ENCODE measurements at places on chromosomes 1 and 21.

GRCh38 chr1:168755800-168756418, 26.9 kb upstream of the DPT start:
- no peak for DNase-seq

GRCh38 chr1:233238884-233239431, 56.6 kb downstream of the PCNX2 start:
- DNase-seq, result no peak

DNA sequence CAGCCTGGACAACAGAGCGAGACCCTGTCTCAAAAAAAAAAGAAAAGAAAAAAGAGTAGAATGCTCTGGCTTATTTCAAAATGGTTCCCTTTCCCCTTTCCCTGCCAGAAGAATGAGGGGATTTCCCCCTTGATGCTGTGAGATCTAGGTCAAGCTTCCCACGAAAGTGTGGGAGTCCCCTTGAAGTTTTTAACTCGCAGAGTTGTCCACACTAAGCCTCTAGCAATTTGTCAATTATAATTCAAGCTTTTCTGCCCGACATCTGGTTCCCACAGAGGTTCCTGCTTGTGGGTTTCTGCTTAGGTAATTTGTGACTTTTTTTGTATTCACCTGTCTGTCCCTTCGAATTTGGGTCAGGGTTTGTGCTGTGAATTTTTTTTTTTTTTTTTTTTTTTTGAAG, 62.8 kb downstream of the ZFYVE9 start:
- DNase-seq, result no peak

DNA sequence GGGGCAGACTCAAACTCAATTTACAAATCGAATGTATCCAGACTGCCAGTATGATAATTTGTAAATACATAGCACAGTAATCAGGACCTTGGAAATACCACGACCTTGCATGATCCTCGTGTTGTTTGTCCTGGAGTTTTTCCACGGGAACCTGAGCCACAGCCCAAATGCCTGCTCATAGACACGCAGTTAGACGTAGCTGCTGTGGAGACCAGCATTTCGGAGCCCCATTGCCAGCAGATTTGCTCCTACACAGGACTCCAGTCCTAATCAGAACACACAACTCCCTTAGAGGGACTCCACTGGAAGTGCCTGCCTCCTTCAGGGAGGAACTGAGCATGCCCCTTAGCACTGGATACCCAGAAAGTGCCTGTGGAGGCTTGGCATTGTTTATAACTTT, 163.2 kb downstream of the GALNT2 start:
- no peak for DNase-seq

DNA sequence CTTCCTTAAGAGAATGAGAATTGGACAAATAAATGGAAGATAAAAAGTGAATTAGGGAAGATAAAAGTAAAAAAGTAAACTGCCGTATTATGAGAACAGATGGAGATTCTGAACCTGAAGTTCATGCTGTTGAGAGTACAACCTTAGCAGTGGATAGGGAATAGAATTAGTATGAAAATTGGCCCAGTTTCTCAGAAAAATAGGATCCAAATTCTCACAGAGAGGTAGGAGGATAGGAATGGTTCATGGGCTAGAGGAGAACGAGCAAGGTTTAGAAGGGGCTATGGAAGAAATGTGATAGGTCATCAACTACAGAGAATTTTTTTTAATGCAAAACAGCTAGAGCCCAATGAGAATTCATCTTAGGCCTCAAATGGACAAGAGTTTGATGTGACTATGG, 42.3 kb downstream of the COL24A1 start:
- no peak for DNase-seq

DNA sequence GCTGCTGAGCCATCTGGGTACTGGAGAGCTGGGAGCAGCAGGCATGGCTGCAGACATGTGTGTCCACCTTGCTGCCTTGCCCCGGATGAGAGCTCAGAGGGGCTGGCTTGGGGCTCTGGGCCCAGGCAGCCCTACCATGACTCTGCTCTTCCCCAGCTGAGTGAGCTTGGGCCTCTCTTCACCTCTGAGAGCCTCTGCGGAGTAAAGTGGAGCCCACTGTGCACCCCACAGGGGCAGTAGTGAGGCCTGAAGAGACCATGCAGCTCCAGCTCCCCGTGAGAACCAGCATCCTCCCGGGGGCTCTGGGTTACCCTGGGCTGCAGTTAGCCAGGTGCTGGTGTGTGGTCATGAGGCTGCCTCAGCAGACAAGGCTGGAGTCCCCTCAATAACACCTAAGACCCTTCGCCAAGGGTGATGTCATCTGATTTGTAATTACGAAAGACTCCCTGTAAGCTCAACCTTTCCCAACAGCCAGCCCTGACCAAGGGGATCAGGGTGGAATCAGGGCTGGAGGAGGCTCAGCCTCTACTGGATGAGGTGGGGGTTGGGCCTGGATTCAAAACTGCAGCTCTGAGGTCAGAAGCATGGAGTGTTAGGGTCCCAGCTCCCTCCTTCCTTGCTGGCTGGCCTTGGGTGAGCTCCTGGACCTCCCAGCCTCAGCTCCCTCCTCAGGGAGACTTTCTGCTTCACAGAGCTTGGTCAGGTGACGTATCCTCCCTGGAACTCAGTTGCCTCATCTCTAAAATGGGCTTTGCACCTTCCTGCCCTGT, 308.0 kb downstream of the MATN1 start:
- DNase-seq, result no peak

DNA sequence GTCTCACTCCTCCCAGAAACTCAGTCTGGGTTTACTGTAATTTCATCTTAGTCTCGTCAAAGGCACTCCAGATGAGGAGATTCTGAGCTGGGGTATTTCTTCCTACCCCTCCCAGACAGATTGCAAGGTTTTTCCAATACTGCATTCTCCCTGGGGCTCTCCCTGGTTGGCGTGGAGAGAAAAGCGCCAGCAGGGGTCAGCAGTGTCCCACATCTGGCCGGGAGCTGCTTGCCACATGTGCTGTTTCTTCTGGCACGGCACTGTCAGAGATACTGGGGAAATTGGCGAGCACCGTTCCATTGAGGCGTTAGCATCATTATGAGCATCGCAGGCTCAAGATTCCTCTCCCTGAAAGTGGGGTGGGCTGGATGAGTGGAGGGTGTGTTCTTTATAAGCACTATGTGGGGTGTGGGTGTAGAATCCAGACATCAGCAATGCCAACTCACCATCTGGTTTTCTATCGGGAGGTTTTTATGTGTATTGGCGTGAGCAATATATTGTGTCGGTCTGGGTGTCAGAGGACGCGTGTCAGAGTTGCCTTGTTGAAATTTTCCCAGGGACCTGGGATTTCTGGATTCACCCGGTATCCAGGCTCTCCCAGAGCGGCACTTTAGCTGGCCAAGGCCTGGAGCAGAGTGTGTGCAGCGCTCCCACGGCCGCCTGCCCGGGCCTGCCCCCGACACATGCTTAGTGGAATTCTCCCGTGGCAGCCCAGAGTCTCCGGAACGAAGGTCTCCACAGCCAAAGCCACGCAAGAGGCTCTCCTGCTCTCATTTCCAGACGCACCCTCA, 8.0 kb upstream of the NAV1 start:
- no peak for DNase-seq

- no peak for DNase-seq
These were observed 78.4 kb downstream of the OLFM3 start for GRCh38 chr1:101918277-101918676.

DNA sequence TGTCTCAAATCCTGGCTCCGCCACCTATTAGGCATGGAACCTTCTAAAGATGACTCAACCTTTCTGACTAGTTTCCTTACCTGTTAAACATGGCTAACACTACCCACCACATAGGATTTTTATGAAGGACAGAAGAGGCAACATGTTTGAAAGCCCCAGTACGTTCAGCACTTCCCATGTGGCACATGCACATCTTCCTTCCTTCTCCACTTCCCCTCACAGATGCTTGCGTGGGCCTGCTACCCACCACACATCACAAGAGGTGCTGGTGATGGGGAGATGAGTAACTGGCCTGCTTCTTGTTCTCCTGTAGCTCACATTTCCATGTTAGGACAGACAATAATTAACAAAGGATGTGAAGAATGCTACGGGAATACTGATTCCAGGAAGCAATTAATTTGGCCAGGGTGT, 7.1 kb downstream of the ZBTB21 start:
- DNase-seq, result no peak

GRCh38 chr1:112092656-112093371, 103.3 kb upstream of the KCND3 start:
- DNase-seq, result no peak

GRCh38 chr1:1434824-1435105, 725 bp upstream of the VWA1 start:
- no peak for DNase-seq

DNA sequence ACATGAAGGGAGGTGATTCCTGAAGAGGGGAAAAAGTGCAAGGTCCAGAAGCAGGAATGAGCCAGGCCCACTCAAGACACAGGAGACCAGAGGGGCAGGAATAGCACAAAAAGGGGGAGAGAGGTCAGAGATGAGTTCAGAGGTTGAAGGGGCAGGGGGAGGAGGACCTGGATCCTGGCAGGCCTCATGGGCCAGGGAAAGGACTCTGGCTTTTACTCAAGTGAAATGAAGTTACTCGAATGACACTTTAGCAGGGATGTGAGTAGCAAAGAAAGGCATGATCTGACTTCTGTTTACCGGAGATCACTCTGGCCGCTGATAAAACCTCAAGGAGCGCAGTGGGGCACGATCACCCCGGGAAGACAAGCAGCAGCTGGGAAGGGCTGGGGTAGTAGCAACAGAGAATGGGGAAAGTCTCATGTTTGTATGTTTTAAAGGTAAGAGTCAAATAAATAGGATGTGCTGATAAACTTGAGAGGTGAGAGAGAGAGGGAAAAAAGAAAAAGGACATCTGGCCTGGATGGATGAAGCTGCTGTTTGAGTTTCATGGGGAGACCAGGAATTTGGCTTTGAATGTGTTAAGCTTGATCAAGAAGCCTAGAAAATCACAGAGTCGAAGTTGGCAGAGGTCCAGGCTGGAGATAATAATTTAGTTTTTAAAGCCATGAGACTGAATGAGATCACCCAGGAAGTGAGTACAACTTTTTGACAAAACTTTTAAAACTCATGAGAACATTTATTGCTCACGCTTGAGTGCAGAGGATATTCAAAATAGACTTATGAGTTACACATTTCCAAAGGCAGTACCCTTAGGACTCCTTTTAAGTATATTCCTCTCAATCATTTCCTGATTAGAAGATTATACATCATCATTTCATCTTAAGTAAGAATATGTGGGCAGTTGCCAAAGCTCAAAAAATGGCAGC, 156.0 kb downstream of the RERE start:
- DNase-seq, result no peak

- no peak for DNase-seq
These were observed 118.7 kb upstream of the BARHL2 start for GRCh38 chr1:90835661-90836344.

- DNase-seq, result no peak
These were observed 481.2 kb upstream of the NR5A2 start for GRCh38 chr1:199546323-199546722.

DNA sequence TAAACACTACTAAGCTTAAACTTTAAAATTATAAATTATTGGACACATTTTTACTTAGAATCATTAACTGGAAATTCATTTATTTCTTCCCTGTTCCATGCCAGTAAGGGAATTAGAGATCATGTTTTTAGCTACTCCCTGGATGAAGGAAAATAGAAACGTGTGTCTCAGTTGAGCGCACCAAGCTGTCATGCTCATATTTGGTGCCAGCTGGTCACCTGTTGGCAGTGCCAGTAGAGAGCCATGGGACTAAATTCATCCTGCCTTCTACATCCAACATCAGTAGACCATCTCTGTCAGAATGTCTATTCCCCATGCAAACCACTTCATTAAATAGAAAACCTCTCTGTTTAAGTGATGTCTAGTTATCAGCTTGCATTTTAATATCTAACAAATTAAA, 17.4 kb upstream of the SLC22A15 start:
- DNase-seq, result no peak

- no peak for DNase-seq
These were observed 9.9 kb upstream of the MAPKAPK2 start for GRCh38 chr1:206674745-206675175.

- DNase-seq, result no peak
These were observed 44.2 kb upstream of the MARK1 start for GRCh38 chr1:220483700-220484099.

GRCh38 chr1:96409087-96409486, 312.5 kb upstream of the PTBP2 start:
- DNase-seq, result no peak

DNA sequence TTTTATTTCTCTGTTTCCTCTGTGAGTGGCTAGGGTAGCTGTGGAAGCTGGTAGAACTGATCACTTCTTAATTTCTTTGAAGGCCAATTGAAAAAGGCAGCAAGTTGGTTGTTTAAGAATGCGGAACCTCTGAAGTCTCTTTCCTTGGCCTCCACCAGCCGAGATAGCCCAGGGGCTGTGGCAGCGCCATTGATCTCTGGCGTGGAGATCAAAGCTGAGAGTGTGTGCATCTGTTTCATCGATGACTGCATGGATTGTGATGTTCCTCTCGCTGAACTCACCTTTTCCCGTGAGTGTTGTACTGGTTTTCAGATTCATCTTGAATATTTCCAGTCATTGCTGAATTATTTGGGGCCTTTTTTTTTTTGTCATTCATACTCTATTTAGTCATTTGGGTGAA, 97.7 kb downstream of the VPS13D start:
- DNase-seq, result no peak

DNA sequence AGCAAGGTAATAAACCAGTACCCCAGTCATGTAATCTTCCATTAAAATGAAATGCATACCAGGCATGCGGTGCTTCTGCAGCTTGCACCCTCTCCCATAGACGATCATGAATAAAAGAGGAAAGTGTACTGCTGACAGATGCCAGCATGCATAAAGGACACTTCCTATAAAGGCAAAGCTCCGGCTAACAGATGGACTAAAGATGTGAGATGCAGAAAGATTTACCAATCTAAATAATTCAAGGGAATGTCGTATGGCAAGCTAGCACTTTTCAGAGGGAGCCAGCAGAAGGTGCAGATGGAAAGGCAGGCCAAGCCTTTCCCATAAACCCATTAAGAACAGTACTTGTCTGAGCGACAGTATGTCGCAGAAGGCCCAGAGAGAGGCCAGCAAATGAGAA, 542.0 kb downstream of the NUF2 start:
- no peak for DNase-seq
